Activated CD4-positive, alpha-beta memory T cell treated with anti-CD3 and anti-CD28 coated beads for 36 hours (primary cell): ENCODE measurements at places on chromosomes 5 and 9. TPM values are rescaled to one million over a fixed set of nuclear protein-coding genes. Genes with fewer than 3 reads are reported as not detected.
A peak's percentile ranks its signal among the peaks of the same experiment; 100 is the strongest.

DNA sequence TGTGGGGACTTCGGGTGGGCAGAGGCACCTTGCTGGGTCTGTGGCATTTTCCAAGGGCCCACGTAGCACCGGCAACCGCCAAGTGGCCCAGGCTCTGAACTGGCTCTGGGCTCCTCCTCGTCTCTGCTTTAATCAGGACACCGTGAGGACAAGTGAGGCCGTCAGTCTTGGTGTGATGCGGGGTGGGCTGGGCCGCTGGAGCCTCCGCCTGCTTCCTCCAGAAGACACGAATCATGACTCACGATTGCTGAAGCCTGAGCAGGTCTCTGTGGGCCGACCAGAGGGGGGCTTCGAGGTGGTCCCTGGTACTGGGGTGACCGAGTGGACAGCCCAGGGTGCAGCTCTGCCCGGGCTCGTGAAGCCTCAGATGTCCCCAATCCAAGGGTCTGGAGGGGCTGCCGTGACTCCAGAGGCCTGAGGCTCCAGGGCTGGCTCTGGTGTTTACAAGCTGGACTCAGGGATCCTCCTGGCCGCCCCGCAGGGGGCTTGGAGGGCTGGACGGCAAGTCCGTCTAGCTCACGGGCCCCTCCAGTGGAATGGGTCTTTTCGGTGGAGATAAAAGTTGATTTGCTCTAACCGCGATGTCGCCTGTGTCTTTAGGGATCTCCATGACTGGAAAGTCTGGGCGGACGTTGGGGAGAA lies 5.8 kb downstream of the DPP7 start:
- no peaks in the 10 kb centered on the region for H3K27me3 ChIP-seq
- no peak for DNase-seq

OR1J2 gene
- total RNA-seq = not detected

DNA sequence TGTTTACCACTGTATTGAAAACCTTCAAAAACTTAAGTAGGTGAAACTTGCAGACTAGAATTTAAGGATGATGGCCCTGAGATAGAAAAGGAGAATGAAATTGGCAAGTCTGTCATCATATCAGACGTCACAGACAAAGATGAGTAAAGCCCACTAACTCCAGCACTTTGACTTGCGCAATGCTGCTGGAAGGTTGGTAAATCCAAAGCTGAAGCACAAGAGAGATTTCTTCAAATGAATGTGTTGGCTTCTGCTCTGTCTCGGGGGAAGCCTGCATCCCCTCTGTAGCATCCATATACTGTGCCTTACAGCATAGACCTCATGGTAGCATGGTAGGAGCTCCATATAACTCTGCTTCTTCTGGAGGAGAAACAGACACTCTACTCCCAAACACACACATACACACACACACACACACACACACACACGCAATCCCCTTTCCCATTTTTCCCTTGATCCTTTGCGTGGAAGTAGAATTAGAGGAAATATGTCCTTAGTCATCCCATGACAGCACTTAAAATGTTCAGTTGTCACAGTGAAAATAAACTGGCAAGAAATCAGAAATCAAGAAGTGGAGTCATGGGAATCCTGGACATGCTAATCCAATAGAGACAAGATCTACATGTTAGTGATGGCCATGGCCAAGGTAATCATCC lies 241.5 kb downstream of the NR3C1 start:
- no peaks in the 10 kb centered on the region for H3K4me1 ChIP-seq
- no peaks in the 10 kb centered on the region for H3K27me3 ChIP-seq
- DNase-seq = no peak
- no peak overlapping the region for H3K27ac ChIP-seq
- no peak overlapping the region for H3K4me3 ChIP-seq

ENG gene
- total RNA-seq = 12.2 TPM

TAS2R1 gene
- total RNA-seq = not detected

GRCh38 chr5:52743970-52744369 lies 43.7 kb upstream of the ITGA1 start:
- DNase-seq = peak; percentile 55
- H3K27ac ChIP-seq = peak overlapping the region; percentile 23
- H3K36me3 ChIP-seq = no peaks in the 10 kb centered on the region

DNA sequence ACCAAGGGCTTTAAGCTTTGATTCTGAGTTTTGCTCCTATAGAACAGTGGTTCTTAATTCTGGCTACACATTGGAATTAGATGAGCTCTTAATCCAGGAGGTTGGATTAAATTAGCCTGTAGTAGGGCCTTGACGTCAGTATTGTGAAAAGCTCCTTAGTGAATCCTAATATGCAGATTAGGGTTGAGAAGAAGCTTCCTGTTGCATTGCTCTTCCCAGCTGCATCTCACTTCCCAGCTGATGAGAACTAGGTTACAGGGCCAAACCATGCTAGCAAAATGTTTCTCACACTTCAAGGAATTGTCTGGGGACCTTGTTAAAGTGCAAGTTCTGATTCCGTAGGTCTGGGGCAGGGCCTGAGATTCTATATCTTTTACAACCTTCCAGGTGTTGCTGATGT lies 300.0 kb downstream of the ZSWIM6 start:
- no peak overlapping the region for H3K27ac ChIP-seq
- H3K36me3 ChIP-seq = no peaks in the 10 kb centered on the region

GRCh38 chr5:1777281-1778137 lies 22.1 kb downstream of the MRPL36 start:
- no peaks in the 10 kb centered on the region for H3K4me1 ChIP-seq
- no peak overlapping the region for H3K4me3 ChIP-seq
- H3K27ac ChIP-seq = no peak overlapping the region
- no peaks in the 10 kb centered on the region for H3K27me3 ChIP-seq
- no peaks in the 10 kb centered on the region for H3K36me3 ChIP-seq
- no peak for DNase-seq

PCDHB7 gene
- not detected for total RNA-seq

GRCh38 chr5:32462618-32463017 lies 18.1 kb upstream of the ZFR start:
- peak; percentile 80 for DNase-seq
- peaks cover 17% of the 10 kb centered on the region for H3K4me1 ChIP-seq
- H3K4me3 ChIP-seq = no peak overlapping the region
- peak overlapping the region; percentile 73 for H3K27ac ChIP-seq

GRCh38 chr5:147701468-147701867 lies 81.1 kb downstream of the JAKMIP2 start:
- no peaks in the 10 kb centered on the region for H3K27me3 ChIP-seq
- no peak overlapping the region for H3K27ac ChIP-seq
- H3K4me3 ChIP-seq = no peak overlapping the region
- DNase-seq = no peak
- no peaks in the 10 kb centered on the region for H3K36me3 ChIP-seq

DNA sequence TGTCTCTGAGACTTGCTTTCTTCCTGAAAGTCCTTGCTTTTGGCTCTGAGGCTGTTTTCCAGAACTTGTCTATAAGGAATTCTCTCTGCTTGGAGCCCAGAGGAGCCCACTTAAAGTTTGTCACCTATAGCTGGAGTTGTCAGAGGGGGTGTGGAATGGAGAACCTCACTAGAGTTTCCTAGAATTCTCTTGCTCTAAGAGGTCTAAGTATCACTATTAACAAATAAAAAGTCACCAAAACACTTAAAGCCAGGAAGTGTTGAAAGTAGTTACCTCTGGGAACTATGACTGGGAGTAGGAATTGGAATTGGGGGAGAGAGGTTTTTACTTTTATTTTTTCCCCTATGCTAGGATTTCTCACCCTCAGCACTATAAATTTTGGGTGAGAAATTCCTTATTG lies 15.0 kb downstream of the SIT1 start:
- peaks cover 49% of the 10 kb centered on the region for H3K4me1 ChIP-seq
- no peak overlapping the region for H3K27ac ChIP-seq
- H3K27me3 ChIP-seq = no peaks in the 10 kb centered on the region
- H3K4me3 ChIP-seq = no peak overlapping the region

CDK9 gene
- 99.6 TPM for total RNA-seq

GRCh38 chr5:41875121-41875520 lies 4.9 kb upstream of the OXCT1 start:
- peaks cover 24% of the 10 kb centered on the region for H3K4me1 ChIP-seq
- H3K27me3 ChIP-seq = peaks cover 1% of the 10 kb centered on the region
- no peaks in the 10 kb centered on the region for H3K36me3 ChIP-seq

DNA sequence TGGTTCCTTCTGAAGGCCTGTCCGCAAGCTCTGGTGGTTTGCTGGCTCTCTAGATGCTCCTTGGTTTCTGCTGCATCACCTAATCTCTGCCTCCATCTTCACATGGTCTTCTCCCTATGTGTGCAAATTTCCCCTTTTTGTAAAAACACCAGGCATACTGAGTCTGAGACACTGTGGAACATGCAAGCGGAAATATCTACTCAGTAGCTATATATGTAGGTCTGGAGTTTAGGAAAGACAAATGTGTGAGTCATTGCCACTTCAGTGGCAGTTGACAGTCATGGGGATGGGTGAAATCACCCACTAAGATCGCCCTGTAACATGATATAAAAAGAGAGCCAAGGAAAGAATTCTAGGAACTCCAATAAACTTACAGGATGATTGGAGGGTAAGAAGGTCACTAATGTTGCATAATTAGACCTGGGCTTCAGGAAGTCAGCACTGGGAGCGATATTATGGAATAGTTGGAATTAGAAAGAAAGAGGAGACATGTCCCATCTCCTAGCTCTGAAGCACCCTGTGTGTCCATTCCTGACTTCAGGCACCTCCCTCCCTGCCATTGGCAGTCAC lies 22.7 kb upstream of the UBLCP1 start:
- peak overlapping the region; percentile 44 for H3K27ac ChIP-seq
- H3K36me3 ChIP-seq = no peaks in the 10 kb centered on the region
- peak; percentile 25 for DNase-seq
- H3K27me3 ChIP-seq = no peaks in the 10 kb centered on the region

- no peaks in the 10 kb centered on the region for H3K36me3 ChIP-seq
- H3K27ac ChIP-seq = no peak overlapping the region
- DNase-seq = no peak
These were observed 95.0 kb upstream of the PCSK1 start for GRCh38 chr5:96527768-96528661.
